ENCODE measurements at places on chromosomes 6 and 20. TPM values are rescaled to one million over a fixed set of nuclear protein-coding genes. Genes with fewer than 3 reads are reported as not detected.

Gene TTPAL
- 22.9 TPM for total RNA-seq

DNA sequence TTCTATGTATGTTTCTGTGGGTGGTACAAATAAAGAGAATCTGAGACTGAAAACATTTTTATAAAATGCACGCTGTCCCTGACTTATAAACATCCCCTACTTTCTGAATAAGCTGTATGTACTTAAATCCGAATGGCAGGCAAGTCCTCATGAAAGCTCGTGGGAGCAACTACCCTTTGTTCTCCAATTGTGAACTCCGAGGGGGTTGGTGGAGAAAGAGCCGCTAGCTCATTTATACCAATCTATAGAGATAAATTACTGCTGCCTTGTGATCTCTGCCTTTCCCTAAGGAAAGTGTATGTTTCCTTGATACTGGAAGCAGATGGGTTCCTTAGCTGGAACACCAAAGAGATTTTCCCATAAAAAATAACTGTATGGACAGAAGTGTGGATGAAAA, 84.5 kb downstream of the GJA10 start:
- no peak for DNase-seq

GRCh38 chr6:36443471-36444428, 950 bp downstream of the KCTD20 start:
- peak; percentile 12 for DNase-seq

DNA sequence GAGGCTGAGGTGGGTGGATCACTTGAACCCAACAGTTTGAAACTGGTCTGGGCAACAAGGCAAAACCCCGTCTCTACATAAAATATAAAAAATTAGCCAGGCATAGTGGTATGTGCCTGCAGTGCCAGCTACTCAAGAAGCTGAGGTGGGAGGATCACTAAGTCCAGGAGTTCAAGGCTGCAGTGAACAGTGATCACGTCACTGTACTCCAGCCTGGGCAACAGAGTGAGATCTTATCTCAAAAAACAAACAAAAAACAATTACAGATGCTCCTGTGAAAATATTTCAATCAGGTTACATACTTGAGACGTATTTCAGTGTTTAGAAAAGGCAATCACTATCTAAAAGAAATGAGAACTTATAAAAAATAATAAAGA, 33.8 kb downstream of the RANBP9 start:
- DNase-seq = no peak

GRCh38 chr6:146357578-146358430, 185.8 kb upstream of the RAB32 start:
- no peak for DNase-seq

Gene PDYN
- not detected for total RNA-seq

GRCh38 chr20:5046656-5047339, 45.5 kb upstream of the SLC23A2 start:
- no peak for DNase-seq

DNA sequence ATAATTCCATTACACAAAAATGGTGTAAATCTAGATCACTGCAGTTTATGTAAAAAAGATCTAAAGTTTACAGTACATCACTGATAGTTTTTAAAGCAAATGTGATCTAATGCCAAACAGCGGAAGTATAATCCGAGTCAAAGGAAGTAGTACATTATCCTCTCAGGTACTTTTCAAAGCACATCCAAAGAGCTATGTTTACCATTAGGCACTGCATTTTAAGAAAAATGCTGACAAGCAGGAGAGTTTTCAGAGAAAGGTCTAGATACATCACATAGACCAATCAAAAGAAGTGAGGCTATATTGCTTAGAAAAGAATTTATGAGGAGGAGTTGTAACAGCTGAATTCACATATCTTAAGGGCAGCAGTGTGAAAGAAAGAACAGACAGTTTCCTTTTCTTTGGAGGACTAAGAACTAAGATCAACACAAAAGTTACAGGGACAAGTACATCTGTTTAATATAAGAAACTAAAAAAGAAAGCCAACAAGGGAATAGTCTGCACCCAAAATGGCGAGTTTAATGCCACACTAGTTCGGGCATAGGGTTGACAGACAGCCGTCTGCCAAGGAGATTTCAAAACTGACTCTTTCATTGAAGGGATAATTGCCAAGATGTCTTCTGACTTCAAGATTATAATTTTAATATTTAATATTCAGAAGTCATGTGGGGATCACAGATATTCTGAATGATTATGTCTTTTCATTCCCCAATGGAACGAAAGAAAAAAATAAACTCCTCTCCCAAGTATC, 1.4 kb downstream of the ZNF184 start:
- DNase-seq = no peak

DNA sequence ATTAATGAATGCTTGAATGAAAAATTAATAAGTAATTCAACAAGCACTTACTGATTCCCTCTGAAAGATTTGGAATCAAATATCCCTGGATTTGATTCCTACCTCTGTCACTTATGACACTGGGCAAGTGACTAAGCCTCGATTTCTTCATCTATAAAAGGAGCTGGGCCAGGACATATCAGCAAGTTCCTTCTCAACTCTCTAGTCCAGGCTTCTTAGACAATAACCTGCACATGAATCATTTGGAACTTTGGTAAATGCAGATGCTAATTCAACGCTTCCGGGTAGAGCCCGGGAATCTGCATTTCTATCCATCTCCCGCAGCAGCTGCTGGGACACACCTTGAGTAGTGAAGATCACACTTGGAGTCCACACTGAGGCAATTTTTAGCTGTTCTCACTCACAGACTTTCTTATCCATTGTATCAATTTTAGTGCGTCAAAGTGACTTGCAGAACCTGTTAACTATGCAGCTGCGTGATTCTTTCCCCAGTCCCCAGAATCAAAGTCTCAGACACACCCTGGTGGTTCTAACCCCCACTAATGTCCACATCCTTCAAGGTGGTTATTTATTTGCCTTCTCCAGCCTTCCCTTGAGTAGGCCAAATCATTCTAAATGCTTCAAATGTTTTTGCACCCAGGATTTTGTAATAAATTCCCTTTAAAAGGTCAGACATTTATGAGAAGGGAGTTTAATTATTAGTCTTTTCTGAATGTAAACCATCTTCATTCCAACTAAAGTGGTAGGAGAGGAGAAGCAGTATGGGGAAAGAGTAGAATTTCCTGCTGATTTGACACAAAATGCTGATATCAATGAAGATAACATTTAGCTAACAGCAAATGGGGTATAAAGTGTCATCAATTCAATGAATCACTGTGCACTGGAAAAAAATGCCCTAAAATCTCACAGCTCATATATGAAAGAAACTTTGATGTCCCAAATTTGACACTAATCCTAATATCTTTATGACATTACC, 26.0 kb upstream of the CCND3 start:
- no peak for DNase-seq
